ENCODE measurements at places on chromosomes 1 and 21.
A peak's percentile ranks its signal among the peaks of the same experiment; 100 is the strongest.

- no peak for DNase-seq
These were observed 147.6 kb downstream of the ADSS2 start for GRCh38 chr1:244304156-244304555.

DNA sequence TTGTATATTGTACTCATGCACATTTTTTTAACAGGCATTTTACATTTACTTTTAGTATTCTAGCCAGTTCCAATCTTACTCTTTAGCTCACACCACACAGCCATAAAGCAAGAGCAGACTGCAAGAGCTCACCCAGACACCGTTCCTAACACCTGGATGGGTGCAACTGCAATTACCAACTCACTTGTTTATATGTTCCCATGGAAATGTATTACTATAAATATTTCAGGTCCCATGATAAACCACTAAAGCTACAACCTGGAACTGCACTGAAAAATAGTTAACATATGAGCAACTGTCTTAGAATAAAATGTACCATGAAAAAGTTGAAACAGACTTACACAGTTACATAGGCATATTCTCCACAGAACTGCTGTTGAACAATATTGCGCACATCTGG is 30.8 kb downstream of the USP48 start:
- no peak for DNase-seq

DNA sequence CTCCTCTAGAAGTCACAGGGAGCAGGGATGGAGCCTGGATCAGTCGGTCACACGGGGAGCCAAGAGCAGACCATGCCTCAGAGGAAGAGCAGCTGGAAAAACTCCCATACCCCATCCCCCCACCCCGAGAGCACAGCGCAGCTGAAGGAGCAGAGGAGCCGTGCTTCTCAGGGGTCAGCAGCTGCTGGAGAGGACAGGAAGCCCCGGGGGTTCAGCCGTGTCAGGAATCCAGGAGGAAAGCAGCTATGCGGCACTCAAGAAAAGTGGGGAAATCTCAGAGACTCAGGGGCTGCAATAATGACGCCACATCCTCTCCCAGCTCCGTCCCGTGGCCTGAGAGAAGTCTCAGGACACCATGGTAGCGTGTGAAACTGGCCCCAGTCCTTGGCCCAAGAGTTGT is 102.3 kb downstream of the NPHP4 start:
- no peak for DNase-seq

DNA sequence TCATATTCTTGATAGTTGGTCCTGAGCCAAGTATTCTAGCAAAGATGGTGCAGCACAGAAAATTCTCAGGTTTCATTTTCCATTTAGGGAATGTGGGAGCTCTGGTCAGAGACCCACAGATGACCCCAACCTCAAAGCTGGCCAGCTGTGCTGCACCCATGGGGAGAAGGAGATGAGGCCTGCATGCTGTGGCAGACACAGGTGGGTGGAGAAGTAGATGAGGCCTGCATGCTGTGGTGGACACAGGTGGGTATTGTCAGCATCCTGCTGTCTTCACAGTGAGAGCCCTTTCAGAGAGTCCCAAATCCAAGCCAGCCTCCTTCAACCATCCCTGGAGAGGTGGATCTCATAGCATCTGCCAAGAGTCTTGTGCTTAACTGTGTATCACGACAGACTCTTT is 77.7 kb downstream of the DSCAM start:
- DNase-seq, result no peak

GRCh38 chr1:1116701-1117468 is 996 bp upstream of the C1orf159 start:
- DNase-seq, result peak; percentile 60

DNA sequence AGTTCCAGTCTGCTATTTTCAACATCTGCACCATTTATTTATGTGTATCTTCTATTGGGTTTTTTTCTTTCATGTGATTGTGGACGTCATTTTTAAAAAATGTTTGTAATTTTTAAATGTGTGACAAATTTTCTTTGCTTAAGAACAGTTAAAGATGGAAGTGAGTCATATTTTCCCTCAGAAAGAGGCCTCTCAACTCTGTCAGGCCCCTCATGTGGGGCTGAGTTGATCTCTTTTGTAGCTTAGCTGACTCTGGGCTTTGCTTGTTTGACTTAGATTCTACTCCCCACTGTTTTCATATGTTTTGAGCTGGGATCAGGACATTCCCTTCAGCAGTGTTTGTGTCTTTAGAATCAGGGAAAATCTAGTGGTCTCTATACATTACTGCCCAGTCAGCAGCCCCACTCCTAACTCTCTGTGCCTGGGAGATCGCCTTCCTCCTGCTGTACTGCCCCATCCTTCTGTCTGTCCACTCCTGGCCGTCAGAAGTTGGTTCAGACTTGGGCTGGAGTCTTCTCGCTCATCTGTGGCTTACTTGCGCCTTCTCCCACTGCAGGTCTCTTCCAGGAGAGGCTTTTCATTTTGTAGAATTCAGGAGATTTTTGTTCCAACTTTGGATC is 137.4 kb downstream of the DYRK1A start:
- DNase-seq, result no peak

- DNase-seq, result no peak
These were observed 13.0 kb upstream of the LDLRAP1 start for GRCh38 chr1:25530186-25531081.

DNA sequence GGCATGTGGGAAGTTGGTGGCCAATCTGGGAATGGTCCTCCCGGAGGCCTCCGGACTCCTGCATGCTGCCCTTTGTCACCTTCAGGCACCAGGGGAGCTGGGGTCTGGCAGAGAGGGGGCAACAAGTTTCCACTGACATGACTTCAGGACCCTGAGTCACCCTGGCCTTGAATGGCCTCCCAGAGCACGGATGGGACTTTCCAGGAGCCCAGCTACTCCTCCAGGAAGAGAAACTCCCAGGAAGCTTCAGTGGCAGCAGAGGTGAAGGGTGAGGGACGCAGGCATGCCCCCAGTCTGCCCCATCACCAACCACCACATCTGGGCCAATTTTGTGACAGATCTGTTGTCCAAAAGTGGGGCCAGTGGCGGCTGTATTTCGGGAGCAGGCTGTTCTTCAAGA is 55.9 kb upstream of the WASF2 start:
- no peak for DNase-seq

GRCh38 chr1:227841096-227841495 is 25.6 kb downstream of the PRSS38 start:
- no peak for DNase-seq

DNA sequence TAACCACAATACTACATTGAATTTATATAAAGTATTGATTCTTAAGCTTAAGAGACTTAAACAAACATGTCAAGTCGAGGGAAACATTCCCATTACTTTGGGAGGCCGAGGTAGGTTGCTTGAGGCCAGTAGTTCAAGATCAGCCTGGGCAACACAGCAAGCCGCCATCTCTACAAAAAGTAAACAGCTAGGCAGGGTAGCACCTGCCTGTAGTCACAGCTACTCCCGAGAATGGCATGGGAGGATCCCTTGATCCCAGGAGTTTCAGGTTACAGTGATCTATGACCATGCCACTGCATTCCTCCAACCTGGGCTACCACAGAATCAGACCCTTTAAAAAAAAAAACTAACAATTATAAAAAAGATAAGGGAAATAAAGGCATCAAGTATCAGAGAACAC is 50.4 kb downstream of the EIF4G3 start:
- no peak for DNase-seq

GRCh38 chr1:26539722-26540121 is 10.2 kb downstream of the RPS6KA1 start:
- no peak for DNase-seq

DNA sequence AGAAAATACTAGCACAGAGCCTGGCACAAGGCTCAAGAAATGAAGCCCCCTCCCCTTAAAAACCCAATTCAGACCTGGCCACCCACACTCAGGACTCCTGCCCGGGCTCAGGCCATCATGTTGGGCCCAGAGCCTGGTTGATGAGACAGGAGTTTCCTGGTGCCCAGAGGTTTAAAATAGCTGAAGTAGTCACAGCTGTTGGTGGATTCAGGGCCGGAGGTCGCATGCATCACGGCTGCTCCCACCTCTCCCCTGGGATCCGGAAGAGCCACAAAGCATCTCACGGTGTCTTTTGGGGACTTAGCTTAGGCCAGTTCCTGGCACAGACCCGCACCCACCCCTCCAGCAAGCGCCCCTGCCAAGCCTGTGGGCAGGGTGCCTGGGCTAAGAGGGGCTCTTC is 2.6 kb upstream of the PADI2 start:
- DNase-seq, result no peak

GRCh38 chr21:21236996-21237395 is 238.8 kb downstream of the NCAM2 start:
- no peak for DNase-seq

DNA sequence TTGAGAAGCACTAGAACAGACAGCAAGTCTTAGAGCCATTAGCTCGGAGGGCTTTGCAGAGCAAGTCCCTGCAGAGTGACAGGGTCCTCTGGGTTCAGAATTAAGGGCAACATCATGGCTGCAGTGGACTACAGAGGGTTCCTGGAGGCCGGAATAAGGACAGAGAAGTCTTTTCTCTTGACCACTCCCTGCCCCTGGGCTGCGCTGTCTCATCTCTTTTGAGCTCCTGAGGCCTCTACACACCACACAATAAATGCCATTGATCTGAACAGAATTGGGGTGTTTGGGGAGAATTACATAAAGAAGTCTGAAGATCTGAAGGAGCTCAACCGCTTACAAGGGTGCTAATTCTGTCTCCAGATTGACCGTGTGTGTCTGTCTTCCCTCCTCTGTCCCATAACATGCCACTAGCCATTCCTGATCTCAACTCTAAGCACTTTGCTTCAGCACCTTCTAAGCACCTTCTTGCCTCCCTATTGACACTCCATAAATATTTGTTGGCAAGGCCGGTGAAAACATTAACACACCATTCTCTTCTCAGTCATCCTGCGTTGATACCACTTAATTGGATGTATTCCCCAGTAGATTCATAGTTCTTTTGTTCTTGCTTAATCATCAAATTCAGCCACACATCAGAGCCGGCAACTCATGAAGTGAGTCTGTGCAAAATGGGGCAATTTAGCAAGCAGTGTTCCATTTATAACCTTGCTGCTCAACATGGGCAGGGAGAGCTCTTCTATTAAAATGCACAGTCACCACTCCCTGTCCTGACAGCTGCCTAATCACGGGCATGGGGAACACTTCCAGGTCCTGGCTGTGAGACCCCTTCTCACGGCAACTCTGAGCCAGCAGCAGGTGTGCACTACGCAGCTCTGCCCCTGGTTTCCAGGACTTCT is 49.7 kb downstream of the NMNAT2 start:
- no peak for DNase-seq

DNA sequence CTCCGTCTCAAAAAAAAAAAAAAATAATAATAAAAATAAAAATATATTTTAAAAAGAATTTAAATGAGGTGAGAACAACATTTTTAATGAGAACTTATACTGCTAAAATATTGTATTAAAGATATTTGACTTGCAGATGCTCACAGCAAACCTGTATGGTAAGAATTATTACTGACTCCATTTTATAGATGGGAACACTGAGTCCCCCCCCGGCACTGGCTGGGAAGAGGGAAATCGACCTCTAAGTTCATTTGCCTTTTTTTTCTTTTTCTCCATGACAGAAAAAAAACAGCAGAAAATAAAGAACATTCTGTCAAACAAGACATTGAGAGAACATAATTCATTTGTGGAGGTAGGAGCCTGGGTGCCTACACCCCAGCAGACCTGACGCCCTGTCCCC is 13.4 kb upstream of the PADI6 start:
- no peak for DNase-seq

DNA sequence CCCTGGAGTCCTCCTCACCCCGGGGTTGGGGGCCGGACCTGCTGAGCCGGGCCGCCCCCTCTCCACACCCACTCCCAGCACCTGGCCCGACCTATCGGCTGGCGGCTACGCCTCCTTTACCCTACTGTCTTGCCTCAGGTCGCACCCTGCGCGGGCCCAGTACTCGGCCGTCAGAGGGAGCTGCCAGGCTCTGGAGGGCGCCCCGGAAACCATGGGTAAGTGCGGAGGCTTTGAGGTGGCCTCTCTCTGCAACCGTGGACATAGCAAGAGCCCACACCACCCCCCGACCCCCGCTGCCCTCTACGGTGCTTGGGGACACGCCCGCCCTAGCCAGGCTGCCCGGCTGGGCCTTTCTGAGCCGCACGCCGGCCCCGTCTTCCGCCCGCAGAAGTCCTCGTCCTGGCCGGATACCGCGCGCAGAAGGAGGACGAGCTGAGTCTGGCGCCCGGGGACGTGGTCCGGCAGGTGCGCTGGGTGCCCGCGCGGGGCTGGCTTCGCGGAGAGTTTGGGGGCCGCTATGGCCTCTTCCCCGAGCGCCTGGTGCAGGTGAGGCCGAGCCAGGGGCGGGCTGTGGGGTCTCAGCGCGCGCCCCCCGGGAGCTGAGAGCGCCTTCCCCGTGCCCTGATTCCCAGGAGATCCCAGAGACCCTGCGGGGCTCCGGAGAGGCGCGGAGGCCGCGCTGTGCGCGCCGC is at the start of gene SH3D21:
SH3D21 (plus strand) TSS at position 159 of the 692 bp plus-strand sequence; CDS start at position 212, 53 bp downstream.
- DNase-seq, result peak; percentile 68

- no peak for DNase-seq
These were observed 65.4 kb downstream of the LUZP1 start for GRCh38 chr1:23103001-23103889.

Measured in activated T-cell treated with anti-CD3 and anti-CD28 coated beads, Interleukin-2, amount 50 U/mL, for 48 hours (primary cell).